NCI-H82 (cell line): ENCODE measurements at places on chromosomes 11 and 22.
A peak's percentile ranks its signal among the peaks of the same experiment; 100 is the strongest.

GRCh38 chr11:42974510-42975179, 337.2 kb upstream of the API5 start:
- DNase-seq, result peak; percentile 2

GRCh38 chr11:2223153-2223794, 47.1 kb downstream of the ASCL2 start:
- DNase-seq, result no peak

GRCh38 chr11:64222651-64223000, 3.4 kb downstream of the TRPT1 start:
- no peak for DNase-seq

DNA sequence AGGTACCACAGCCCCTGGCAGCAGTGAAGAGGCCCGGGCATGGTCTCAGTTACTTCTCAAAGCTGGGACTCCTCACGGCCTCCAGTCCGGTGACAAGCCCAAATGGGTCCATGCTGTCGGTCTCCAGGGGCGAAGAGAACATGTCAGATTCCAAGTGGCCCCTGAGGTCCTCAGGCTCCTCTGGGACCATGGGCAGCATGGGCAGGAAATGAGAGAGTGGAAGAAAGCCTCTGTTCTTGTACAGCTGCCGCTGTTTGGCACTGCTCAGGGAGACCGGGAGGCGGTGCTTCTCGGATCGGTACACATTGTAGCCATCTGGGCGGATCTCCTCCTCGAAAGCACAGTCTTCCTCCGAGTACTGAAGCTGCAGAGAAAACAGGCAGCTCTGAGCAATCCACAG, 4.6 kb downstream of the FGF19 start:
- DNase-seq, result no peak

DNA sequence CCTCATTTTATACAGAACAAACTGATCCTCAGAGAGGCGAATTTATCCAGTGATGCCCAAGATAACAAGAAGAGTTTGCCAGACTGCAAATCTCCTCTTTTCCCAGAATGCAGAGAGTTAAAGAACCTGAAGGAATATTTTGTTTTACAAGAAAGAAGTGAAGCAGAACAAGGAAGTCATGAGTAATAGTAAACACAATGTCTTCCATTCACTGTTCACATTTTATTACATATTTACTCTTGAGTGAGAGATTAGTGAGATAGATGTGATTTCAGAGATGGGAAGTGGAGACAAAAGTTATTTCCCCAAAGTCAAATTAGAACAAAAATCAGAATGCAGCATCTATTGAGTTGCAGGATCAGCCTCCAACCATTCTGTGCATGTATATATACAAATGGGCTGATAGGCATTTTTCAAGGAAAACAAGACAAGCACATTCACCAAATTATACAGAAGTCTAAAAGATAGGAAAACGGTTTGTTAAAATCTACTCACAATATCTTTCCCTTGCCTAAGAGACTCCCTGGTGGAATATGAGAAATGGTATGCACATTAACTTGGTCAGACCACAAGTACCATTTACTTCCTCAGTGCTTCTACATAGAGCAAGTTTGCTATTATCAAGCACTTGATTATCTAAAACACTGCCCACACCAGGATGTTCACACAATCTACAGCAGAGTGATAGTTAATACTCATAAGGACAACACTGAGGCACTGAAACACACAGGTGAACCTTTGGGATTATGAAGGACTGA, 12.0 kb downstream of the GUCY1A2 start:
- no peak for DNase-seq

DNA sequence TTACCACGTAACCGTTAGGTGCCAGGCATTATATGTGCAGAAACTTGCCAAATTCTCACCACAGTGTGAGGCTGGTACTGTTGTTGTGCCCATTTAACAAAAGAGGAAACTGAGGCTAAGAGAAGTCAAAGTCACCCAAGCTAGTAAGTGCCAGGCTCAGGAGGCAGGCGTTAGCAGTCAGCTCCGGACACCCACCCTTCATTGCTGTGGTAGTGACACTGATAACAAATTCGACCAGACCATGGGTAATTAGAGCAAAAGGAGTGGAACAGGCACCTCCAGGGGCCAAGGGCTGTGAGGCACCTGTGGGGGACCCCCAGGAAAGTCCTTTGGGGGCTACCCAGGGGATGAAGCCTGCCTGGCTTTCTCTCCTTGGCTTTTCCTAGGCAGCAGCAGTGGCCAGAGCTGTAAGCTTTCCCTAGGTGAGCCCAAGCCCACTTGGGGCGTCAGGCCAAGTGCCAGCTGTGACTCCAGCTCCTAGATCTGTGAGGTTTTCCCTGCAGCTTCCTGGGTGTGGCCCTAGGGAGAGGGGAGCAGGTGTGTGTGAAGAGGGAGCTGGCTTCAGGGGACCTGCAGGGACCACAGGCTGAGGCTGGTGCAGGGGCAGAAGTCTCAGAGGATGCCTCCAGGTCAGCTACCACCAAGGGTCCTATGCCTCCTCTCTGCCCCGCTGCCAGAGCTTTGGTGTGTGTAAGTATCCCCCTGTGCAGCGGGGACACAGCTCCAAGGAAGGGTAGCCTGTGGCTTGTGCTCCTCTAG, 19.7 kb upstream of the ALX4 start:
- no peak for DNase-seq

DNA sequence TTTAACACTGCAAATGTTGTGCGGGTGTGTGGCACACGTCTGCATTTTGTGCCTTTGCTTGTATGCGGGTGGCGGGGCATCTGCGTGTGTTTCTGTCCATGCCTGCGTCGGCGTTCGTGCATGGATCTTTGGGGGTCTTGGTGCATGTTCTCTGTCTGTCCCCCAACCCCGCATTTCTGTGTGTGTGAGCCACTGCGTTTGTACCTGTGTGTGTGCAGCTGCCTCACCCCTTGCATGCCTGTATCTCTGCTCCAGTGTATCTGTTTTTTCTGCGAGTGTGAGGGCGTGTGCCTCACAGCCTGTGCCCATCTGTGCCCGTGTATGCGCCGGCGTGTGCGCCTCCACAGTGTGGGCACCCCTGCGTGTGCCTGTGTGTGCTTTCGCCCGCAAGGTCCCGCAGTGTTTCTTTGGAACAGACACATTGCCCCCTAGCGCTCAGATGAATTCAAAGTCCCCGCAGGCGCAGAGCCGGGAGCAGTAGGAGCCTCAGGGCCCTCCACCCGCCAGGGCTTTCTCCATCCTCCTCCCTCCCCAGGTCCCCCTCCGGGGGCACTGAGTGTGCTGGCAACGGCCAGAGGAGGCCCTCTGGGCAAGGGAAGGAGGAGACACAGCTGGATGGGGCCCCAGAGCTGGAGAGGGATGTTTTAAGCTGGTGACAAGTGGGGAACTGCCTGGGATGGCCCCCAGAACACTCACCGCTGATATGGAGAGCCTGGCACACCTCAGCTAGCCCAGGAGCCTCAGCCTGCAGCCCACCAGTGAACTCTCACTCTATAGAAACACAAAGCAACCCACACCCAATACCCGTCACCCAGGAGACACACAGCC, 3.1 kb upstream of the MN1 start:
- DNase-seq, result peak; percentile 68

DNA sequence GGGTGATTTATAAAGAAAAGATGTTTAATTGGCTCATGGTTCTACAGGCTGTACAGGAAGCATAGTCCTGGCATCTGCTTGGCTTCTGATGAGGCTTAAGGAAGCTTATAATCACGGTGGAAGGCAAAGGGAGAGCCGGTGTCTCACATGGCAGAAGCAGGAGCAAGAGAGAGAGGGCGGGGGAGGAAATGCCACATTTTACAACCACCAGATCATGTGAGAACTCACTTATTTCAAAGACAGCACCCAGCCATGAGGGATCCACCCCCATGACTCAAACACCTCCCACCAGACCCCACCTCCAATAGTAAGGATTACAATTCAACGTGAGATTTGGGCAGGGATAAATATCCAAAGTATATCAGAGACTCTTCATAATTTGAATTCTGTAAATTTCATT, 200.7 kb downstream of the MSANTD4 start:
- peak; percentile 84 for DNase-seq

DNA sequence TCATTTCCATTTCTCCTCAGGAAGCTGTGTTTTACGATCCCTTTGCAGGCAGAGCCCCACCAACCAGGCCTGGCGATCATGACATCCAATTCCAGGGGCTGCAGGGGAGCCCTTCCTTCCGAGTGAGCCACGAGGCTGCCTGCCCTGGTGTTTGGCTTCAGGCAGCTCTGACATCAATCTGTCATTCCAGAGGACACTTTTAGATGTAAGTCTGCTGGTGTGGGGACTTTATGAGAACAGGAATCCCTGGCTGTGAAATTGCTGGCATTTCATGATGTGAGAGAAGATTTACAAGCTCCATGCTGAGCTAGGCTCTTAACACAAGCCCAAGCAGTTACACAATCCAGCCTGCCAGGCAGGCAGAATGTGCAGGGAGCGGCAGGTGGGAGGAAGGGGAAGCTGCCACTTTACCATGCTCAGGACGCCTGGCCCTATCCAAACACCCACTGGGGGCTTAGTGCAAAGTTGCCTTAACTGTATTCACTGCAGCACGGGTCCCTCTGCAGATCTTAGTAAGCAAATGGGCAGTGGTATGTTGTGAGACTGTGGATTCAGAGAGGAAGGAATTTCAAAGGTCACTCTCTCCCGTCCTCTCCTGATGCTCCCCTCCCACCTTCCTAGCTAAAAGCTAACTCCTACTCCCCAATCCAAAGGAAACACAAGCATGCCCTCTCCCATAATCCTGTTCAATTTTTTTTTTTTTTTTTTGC, 43.4 kb upstream of the MICAL2 start:
- no peak for DNase-seq

GRCh38 chr22:26623984-26624383, 2.2 kb downstream of the CRYBA4 start:
- DNase-seq, result no peak

DNA sequence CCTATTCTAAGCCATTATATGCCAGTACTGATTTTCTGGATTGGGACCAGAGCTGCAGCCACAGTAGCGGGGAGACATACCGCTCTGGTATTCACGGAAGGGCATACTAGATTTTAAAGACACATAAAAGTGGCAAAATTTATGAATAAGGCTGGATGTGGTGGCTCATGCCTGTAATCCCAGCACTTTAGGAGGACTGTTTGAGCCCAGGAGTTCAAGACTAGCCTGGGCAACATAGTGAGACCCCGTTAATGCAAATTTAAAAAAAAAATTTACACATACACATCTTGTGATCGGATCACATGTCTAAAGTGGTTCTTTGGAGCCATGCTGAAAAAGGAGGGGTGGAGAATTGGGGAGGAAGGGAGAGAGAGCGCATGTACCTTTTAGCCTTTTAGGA, 9.0 kb downstream of the RPL27A start:
- DNase-seq, result no peak

GRCh38 chr11:130400781-130401483, 27.5 kb downstream of the ADAMTS8 start:
- DNase-seq, result no peak

GRCh38 chr22:30422481-30423300, 2.9 kb upstream of the MTFP1 start:
- no peak for DNase-seq

- no peak for DNase-seq
Observed at GRCh38 chr11:88544656-88545280, 207.2 kb upstream of the CTSC start.

- DNase-seq, result no peak
Observed at GRCh38 chr22:31130873-31131272, 8.1 kb downstream of the INPP5J start.

- no peak for DNase-seq
Observed at GRCh38 chr11:12671370-12671769, 2.9 kb upstream of the TEAD1 start.

DNA sequence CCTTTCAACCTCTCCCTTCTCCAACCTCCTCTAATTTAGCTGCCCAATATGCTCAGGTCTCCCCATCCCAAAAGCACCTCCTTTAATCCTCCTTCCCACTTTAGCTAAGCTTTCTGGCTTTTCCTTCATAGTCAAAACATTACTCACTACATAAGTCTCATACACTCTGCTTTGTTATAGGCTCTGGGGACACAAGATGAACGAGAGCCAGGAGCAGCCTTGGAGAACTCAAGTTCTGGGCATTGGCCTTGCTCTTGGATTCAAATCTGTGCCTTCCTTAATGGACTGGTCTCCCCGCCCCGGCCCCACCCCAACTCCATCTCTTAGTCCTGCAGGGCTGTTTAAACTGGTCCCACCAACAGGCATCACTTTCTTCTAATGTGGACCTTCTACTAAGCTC, 11.4 kb upstream of the HPX start:
- DNase-seq, result no peak

DNA sequence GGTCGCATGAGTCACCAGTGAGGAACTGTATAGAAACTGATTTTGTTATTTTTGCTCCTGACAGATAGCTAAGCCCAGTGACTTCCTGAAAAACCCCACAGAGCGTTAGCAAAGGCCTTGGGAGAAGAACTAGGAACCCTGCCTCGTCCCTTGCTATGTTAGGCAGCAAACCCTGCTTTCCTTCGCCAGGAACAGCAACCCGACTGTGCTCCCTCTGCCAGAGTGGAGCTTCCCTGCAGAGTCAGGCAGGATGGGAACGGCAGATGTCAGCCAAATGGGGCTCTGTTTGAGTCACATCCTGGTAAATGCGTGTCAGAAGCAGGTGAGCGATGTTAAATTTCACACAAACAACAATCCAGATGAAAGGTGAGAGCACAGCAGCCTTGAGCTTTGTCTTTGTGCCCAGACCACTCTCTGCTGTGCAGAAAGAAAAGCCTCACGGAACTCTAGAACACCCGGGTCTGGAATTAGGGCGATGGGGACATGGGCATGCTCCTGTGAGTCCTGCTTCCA, 186.6 kb downstream of the ADAMTS15 start:
- DNase-seq, result no peak

- DNase-seq, result no peak
Observed at GRCh38 chr22:44405661-44406060, 92.4 kb downstream of the RTL6 start.

DNA sequence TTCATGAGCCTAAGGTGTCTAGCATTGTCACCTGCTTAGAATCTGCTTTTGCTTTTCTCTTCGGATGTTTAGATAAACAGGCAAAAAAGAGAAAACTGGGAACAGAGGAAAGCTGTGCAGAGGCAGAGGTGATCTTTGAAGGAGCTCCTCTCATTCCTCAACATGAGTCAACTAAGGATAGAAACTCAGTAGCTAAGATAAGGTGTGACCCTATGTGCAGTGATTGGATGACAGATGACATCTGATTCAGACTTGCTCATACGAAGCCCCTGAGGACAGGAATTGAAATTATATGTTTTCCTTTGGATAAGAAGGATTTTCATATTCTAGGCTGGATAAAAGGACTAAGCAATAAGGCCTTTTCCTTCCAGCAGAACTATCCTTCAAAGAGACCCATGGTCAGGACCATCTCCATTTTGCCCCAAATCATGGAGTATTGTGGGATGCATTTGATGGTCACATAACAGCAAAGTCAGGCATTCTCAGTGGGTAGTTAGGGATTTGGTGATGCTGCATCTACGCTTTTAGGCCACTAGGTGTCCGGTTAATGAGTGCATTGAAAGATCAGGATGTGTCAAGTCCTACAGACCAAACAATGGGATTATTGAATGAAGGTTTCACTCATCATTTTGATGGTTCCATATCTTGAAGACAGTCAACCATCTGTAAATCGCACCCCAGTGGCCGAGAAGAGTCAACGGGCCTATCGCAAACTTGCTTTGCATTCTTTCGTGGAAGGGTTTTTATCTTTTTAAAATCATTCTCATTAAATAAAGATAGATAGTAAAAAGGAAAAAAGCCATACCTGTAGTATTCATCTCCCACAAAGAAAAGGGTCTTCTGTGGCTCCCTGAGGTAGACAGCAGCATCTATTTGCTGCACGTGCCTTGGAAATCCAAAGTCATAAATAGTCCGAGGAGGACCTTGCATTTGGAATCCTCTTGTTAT, 32.2 kb downstream of the MMP20 start:
- DNase-seq, result peak; percentile 51
